ENCODE measurements at places on chromosomes 6 and 20. TPM values are rescaled to one million over a fixed set of nuclear protein-coding genes. Genes with fewer than 3 reads are reported as not detected.

The KCNK5 gene
- total RNA-seq, result 28.4 TPM

The EFCAB8 gene
- total RNA-seq, result 0.69 TPM

The SNX3 gene
- 76.4 TPM for total RNA-seq

The ACAT2 gene
- total RNA-seq, result 68.8 TPM

The SUMO4 gene
- total RNA-seq, result 3.9 TPM

The TBP gene
- 26.0 TPM for total RNA-seq

DNA sequence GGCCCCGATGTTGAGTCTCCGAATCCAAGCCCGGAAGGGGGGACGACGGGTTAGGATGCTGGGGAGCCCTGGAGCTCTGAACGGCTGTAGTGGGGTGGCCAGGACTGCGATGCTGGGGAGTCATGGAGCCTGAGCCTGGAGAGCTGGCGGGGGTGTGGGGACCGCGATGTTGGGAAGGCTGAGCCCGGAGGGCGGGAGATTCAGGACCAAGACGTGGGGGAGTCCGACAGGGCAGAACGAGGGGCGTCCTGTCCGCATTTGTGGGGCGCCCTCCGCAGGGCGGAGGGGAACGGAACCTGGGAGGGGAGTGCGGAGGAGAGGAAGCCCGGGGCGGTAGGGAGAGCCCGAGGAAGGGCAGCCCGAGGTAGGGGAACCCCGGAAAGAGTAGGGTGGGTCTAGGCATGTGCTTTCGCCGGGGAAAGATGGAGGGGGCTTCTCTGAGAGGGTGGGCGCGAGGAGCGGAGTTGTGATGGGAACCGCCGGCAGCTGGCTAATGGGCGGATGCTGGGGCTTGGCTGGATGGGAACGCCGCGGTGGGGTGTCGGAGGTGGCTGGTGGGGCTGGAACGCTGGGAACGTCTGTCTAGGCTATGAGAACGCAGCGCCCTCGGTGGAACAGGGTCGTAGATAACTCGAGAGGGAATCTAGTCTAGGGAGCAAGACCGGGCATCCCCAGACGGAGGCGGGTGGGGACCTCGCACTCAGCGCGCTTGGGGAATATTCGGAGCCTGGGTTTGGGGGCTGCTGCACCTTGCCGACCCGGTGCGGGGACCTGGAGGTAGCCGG, 684 bp downstream of the PAQR8 start:
- no peaks in the 10 kb centered on the region for H3K36me3 ChIP-seq
- peak; percentile 31 for DNase-seq
- peaks cover 35% of the 10 kb centered on the region for H3K4me1 ChIP-seq
- peak overlapping the region; percentile 94 for H3K4me3 ChIP-seq

GRCh38 chr6:55980627-55981211, 105.3 kb upstream of the BMP5 start:
- no peaks in the 10 kb centered on the region for H3K4me1 ChIP-seq
- H3K36me3 ChIP-seq, result no peaks in the 10 kb centered on the region
- DNase-seq, result no peak
- no peak overlapping the region for H3K27ac ChIP-seq
- H3K27me3 ChIP-seq, result no peaks in the 10 kb centered on the region
- H3K4me3 ChIP-seq, result no peak overlapping the region

- peaks cover 5% of the 10 kb centered on the region for H3K27me3 ChIP-seq
- no peak overlapping the region for H3K27ac ChIP-seq
- H3K4me1 ChIP-seq, result no peaks in the 10 kb centered on the region
- DNase-seq, result no peak
- H3K4me3 ChIP-seq, result no peak overlapping the region
- H3K36me3 ChIP-seq, result no peaks in the 10 kb centered on the region
Observed at GRCh38 chr6:39333644-39334438, 11.3 kb upstream of the KCNK16 start.

DNA sequence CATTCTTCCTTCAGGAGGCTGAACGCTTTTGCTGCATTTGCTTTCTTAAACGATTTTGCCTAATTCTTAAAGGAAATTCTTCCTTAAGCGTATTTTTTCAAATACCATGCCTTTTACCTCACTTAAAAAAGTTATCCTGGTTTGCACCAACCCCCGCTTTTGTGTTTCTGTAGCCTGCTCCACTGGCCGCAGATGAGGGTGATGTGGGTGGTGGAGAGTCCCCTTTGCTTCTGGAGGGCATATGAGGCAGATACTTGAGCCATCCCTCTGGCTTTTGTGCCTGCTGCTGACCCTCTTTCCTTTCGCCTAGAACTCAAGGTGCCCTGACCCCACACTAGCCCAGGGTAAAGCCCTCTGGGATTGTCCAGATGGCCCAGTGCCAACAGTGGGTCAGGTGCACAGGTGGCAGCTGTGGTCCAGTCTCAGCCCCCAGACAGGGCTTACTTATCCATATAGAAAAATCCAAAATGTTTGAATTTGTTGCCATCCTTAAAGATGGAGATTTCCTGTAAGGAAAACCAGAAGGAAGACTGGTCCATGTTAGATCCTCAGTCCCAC, 43.9 kb downstream of the SPATA2 start:
- H3K27ac ChIP-seq, result no peak overlapping the region
- H3K27me3 ChIP-seq, result no peaks in the 10 kb centered on the region
- no peak overlapping the region for H3K4me3 ChIP-seq
- H3K4me1 ChIP-seq, result no peaks in the 10 kb centered on the region
- H3K36me3 ChIP-seq, result peaks cover 7% of the 10 kb centered on the region

Data from CD8-positive, alpha-beta memory T cell (primary cell).